ENCODE measurements at places on chromosomes 16 and 17. TPM values are rescaled to one million over a fixed set of nuclear protein-coding genes. Genes with fewer than 3 reads are reported as not detected.

DNA sequence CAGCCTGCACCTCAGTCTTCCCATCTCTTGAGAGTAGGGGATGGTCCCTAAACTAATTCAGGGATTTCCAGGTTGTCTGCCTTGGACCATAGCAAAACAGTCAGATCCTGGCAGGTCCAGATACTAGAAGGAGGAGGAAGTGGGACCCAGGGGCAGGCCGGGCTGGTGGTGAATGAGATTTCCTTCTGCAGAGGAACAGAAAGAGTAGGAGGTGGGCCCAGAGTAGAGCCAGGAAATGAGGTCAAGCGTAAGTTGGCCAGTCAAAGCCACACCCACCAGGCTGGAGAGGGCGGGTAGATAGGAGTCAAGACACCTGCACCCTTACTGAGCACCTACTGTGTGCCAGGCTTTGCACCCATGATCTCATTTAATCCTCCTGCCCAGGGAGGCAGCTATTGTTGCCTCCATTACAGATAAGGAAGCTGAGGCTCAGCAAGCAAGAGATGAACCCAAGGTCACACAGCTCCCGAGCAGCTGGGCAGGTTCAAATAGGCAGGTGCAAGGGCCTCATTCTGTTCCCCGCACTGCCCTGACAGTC is 2.6 kb downstream of the CDH5 start:
- DNase-seq, result no peak

DNA sequence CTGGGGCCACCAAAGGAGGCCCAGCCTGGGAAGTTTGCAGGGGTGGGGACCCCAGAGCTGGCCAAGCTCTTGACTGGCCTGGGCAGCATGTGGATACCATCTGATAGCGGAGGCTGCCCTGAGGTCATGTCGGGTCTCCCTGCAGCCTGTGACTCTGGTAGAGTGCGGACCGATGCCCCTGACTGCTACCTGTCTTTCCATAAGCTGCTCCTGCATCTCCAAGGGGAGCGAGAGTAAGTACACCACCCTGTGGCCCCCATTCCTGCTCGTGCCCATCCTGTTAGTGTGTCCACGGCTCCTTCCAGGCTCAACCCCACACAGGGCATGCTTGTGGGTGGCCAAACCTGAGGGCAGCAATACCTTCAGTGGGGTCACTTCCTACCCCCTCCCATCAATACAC is 8.0 kb downstream of the CETP start:
- DNase-seq, result no peak

DNA sequence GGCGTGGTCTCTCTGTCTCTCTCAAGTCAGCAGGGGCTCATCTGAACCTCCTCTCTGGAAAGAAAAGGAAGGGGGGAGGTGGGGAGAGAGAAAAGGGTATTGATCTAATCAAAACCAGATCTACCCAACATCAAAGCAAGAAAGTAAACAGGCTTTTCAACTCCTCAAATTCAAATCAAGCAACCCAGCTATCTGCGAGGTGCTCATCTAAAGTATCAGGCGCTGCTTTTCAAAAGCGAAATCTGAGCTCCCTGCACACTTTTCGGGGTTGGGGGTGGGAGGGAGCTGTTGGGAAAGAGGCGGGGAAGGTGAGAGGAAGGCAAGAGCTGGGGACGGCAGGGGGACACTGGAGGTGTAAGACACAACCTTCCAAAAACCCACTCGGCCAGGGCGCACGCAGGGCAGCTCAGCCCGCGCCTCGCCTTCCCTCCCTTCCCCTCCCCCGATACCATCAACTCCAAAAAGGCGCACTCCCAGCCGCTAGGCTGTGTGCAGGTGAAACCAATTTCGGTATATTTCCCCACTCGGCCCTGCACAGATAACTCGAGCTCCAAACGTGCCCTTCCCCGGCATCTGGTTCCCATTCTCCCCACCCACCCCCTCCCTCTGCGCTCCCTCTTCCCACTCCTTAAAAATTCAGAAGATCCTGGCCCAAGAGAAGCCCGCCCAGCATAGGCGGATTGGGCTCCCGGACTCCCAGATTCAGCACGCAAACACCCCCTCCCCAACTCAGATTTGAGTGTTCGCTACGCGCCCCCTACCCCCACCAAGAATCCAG is 2.6 kb downstream of the AXIN2 start:
- DNase-seq, result no peak

DNA sequence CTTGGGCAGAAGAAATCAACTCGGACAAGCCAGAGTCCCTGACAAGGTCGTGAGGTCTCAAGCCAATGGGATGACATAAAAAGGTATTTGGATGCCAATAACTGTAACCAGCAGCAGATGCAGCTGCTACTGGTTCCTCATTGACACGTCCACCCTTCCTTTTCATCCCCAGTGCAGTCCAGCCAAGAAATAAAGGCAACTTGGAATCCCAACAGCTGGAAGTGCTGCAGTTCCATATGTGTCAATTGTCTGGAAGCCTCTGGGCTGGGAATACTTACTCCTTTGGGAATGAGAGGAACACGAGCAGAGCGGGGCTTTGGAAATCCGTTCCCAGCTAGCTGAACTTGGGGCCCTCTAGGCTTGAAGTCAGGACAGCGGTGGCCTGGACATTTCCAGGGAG is 360.4 kb upstream of the ZFHX3 start:
- DNase-seq, result no peak

DNA sequence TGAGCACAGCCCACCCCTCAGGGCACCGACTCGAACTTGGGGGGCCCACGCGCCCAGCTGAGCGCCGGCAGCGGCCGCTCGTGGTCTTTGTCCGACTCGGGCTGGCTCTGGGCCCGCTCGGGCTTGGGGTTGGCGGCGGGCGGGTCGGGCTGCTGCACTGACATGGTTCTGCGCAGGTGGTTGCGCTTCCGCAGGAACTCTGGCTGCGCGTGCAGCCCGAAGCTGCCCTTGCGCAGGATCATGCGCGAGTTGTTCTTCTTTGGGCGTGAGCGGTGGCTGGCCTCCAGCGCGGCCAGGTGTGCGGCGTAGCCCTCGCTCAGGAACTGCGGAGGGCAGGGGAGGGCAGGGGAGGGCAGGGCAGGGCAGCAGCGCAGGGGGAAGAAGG is 11.1 kb downstream of the PIMREG start:
- no peak for DNase-seq

The TP53I13 gene
- total RNA-seq, result 24.9 TPM

The ABCC12 gene
- not detected for total RNA-seq

The MPP2 gene
- 3.2 TPM for total RNA-seq

The TOP2A gene
- 25.3 TPM for total RNA-seq

The TEKT1 gene
- total RNA-seq, result not detected

Data from fibroblast of the aortic adventitia (primary cell).